ENCODE measurements at places on chromosomes 2 and 18.

GRCh38 chr2:120904830-120905234, 169.2 kb downstream of the GLI2 start:
- no peak for DNase-seq

GRCh38 chr2:75309596-75310463, 110.5 kb upstream of the TACR1 start:
- no peak for DNase-seq

DNA sequence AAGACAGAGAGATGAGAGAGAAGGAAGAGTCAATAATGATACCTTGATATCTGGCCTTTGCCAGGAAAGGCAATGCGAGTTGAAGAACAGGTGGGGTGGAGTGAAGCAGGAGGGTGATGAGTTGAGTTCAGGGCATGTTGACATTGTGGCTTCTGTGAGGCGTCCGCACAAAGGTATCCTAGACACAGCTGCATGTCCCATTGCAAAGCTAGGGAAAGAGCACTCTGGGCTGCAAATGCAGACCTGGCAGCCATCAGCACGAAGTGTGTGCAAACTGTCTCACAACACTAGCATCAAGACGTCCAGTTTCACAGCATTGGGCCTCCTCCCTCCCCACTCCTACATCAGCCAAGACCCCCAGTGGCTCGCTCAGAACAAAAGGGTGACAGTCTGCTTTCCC, 36.1 kb downstream of the TEX51 start:
- DNase-seq: no peak

DNA sequence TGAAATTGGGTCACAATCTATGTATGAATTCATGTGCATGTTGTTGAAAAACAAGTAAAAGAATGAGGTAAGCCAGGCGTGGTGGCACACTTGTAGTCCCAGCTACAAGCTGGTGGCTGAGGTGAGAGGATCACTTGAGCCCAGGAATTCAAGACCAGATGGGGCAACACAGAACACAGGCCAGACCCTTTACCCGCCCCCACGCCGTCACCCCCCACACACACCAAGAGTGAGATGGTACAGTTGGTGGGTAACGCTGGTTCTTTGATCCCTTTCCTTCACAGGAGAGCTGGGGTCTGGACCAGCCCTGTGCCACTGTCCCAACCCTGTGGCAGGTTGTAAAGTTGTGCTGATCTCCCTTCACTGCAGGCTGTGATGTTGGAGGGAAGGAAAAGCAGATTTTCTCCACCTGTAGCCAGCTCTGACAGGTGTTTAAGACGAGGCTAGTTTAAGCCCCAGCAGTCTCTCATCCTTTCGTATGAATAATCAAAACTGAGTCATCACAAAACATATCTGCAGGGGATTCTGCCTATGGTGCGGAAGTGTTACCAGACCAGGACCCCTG, 13.6 kb downstream of the B3GNT2 start:
- DNase-seq: no peak

DNA sequence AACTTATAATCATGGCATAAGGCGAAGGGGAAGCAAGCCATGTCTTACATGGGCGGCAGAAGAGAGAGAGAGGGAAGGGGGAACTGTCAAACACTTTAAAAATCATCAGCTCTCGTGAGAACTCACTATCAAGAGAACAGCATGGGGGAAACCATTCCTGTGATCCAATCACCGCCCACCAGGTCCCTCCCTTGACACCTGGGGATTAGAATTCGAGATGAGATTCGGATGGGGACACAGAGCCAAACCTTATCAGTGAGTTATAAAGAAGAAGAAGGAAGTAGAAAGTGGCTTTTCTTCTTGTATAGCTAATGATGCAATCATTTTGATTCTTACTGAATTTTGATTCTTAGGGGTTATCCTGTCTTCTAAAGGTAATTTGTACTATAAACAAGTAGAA, 51.4 kb downstream of the SMCHD1 start:
- no peak for DNase-seq

- no peak for DNase-seq
Observed at GRCh38 chr2:178279636-178280035, 85.3 kb downstream of the OSBPL6 start.

DNA sequence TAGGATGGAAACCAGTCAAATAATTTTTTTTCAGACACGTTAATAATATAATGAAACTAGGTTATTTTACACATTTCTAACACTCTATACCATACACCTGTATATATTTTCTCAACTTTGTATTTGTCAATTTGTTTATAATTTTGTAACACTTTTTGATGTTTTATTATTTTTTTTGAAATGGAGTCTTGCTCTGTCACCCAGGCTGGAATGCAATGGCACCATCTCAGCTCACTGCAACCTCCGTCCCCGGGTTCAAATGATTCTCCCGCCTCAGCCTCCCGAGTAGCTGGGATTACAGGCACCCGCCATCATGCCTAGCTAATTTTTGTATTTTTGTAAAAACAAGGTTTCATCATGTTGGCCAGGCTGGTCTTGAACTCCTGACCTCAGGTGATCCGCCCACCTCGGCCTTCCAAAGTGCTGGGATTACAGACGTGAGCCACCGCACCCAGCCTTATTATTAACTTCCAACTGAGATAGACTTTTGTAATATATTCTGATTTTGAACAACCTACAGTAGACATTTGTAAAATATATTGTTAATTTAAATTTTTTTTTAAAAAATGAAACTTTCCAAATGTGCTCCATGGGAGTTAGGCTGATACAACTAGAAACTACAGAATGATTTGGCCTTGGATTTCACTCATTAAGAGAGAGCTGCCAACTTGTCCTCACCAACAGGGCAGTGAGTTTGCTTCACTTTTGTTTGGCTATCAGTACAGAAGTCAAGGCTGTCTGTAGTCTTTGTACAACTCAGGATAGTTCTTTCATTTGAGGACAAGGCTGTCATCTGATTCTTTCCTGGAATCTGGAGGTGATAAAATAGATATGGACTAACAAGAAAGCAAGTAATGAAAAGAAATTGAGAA, 33.9 kb upstream of the COBLL1 start:
- no peak for DNase-seq

- DNase-seq: no peak
Observed at GRCh38 chr2:100783987-100784386, 36.0 kb upstream of the NPAS2 start.

DNA sequence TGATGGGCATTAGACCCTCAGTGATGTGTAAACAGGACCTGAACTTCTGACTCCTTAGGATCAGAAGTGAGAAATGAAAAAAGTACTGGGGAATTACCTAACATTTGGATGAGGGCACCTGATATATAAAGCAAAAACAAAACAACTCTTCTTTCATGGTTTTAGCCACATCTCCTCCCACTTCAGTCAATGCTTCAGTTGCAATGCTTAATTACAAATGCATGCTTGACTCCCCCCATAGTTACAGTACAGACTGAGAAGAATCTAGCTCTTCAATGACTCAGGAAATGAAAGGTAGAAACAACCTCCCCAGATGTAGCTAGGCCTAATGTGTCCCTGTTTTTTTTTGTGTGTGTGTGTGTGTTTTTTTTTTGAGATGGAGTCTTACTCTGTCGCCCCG, 276.8 kb upstream of the POU3F3 start:
- no peak for DNase-seq

GRCh38 chr2:95281071-95281470, 6.8 kb downstream of the PROM2 start:
- DNase-seq: no peak

DNA sequence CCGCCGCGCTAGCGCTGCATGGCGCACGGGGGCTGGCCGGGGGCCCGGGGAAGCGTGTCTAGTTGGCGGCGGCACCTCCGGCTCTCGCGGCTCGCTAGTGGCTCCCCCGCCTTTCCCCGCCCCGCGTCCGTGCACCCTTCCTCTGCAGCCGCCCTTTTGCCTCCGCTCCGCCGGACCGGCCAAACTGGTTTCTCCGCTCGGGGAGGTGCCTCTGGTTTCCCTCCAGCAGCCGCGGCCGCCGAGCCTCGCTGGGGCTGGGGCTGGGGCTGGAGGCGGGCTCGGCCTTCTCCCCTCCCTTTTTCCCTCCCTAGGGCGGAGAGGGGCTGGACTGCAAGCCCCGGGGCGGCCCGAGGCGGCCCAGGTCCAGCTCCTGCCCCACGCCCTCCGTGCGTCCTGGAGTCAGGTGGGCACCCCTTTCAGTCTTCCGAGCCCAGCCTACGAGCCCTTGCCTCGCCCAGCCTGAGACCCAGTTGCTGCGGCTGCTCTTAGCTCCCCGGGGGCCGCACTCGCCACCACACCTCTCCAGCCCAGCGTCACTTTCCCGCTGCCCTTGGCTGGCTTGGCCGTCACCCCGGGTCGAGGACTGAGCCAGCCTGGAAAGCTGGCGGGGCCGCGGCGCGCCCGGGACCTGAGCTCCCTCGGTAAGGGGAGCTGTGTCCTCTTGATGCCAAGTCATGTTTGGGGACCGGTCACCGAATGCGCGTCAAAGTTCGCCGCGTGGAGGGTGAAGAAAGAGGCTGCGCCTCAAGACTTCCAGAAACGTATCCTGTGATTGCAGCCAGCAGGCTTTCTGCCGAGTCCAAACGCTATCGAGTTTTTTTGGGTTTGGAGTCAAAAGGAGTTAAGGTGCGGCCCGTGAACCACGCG, at the start of gene ATP8B1:
Gene ATP8B1, minus strand, starts transcription at position 213 of the 867 bp plus-strand sequence. CDS start 71,508 bp downstream, outside the sequence.
- DNase-seq: peak; percentile 94

GRCh38 chr2:128778843-128779242, 460.2 kb upstream of the HS6ST1 start:
- no peak for DNase-seq

DNA sequence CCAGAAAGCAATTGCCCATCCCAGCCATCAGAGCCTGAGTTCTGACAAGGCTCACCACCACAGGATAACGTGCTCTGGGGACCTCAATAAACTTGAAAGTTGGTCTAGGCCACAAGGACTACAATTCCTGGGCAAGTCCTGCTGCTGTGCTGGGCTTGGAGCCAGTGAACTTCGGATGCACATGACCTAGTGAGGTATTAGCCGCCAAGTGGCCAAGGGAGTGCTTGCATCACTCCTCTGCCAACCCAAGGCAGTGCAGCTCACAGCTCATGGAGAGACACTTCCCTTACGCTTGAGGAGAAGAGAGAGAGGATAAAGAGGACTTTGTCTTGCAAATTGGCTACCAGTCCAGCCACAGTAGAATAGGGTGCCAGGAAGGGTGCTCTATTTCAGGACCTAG, 219.6 kb downstream of the MBD2 start:
- no peak for DNase-seq

DNA sequence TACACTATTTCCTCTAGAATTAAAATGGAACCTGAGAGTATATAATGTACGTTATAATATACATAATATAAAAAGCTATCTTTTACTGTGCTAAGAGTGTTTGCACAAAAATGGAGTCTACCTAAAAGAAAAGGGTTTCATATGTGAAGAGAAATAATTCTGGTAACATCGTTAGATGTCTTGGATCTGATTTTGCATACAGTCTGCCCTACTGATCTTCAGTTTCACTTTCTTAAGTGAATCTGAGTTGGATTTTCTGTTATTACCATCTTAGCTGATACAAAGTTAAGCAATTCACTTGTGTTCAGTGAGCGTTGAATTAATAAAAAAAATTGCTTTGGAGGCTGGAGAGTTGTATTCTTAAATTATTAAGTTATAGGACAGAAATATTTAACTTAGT, 502.1 kb upstream of the TMEFF2 start:
- no peak for DNase-seq

GRCh38 chr2:159484532-159484931, 131.8 kb downstream of the BAZ2B start:
- DNase-seq: no peak

GRCh38 chr2:56812432-56812831, 628.6 kb downstream of the CCDC85A start:
- DNase-seq: no peak

- no peak for DNase-seq
Observed at GRCh38 chr18:65409261-65409660, 341.6 kb upstream of the CDH7 start.

- DNase-seq: no peak
Observed at GRCh38 chr18:23102493-23103261, 32.6 kb upstream of the CABLES1 start.

GRCh38 chr2:139383532-139383931, 603.3 kb upstream of the NXPH2 start:
- DNase-seq: no peak

GRCh38 chr2:206584323-206585116, 57.8 kb upstream of the FAM237A start:
- DNase-seq: no peak

- DNase-seq: no peak
Observed at GRCh38 chr18:8549254-8549757, 59.9 kb upstream of the RAB12 start.

DNA sequence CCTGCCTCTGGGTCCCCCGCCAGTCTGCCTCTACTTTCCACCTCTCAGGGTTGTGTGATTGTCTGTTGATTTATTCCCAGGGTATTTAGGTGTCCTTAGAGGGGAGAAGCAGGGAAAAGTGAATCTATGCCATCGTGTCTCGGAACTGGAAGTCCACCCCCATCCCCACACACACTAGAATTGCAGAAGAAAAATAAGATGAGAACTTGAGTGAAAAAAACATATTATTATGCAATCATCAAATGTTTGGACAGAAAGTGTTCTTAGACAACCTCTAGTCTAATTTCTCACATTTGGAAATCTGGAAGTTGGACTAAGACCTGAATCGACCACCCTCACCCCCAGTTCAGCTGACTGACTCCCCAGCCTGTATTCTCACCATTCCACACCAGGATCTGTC, 14.1 kb upstream of the CASP8 start:
- no peak for DNase-seq

DNA sequence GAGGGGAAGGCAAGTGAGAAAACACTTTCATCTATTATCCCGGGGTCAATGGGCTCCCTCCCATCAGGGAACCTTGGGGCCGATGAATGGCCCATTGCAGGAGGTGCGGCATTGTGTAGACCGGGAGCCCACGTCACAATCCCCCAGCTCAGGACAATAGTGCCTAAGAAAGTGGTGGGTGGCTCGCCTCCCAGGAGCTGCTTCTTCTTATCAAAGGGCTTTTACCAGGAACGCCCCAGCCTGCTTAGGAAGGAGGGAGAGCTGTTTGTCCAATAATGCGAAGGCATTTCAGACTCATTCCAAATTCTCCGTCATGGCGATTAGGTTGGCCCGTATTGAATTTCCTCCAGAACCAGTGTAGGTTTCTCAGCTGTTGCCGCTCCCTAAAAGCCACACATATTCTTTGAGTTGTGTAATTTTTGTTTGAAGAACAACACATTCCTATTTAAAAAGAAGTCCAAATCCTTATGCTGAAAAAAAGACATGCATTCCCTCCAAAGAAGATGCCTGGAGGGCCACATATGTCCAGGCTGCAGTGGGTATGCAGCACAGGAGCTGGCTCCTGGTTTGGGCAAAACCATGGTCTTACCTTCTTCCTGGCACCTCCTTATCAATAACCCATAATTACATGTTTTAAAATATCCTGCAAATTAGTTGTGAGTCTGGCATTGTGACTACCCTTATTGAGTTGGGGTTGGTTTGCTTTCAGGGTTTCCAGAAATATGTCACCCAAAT, 264.7 kb downstream of the MYCN start:
- DNase-seq: no peak
